ENCODE measurements at places on chromosomes 6 and 20.

- DNase-seq: peak; percentile 94
Observed at GRCh38 chr6:23446469-23446967, 679.5 kb upstream of the NRSN1 start.

- DNase-seq: no peak
Observed at GRCh38 chr6:14797875-14798593, 447.8 kb upstream of the JARID2 start.

- peak; percentile 72 for DNase-seq
Observed at GRCh38 chr6:84220809-84221409, 6.5 kb downstream of the CEP162 start.

DNA sequence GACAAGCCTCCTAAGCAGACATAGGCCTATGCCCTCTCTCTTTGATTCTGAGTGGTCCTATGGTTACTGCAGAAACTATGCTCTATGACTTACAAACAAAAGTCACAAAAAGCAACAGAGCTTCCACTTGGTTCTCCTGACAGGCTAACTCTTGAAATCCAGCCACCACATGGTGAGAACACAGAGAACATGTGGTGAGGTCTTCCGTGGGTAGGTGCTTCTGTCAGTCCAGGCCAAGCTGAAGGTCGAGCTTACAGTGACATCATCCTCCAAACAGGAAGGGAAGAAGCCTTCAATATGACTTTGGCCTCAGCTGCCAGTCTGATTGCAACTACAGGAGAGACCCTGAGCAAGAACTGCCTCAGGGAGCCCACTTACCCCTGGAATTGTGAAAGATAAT, 265.5 kb downstream of the TBX18 start:
- no peak for DNase-seq

DNA sequence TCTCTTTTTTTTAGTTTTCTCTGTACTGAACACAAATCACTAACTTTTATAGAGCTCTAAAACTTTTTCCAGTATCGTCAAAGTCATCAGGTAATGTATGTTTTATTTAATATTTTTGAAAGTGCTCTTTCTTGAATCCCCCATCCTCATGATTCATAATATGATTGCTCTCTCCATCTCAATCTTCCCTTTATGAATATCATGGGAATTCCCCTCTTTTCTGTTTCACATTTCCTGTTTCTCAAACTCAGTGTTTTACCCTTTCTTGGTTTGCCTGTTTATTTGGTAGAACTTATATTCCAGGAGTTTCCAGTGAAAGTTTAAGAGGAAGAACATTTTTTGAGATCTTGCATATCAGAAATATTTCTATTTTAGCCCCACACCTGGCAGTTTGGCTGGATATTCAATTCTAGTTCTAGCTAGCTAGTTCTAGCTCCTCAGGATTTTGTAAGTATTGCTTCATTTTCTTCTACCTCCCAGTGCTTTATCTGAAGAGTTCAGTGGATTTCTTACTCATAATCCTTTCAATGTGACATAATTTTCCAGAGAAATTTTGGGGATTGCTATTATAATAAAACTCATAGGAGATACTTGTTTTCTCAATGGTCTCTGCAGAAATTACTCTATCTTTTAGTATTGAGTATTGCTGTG, 6.1 kb upstream of the C6orf58 start:
- no peak for DNase-seq

DNA sequence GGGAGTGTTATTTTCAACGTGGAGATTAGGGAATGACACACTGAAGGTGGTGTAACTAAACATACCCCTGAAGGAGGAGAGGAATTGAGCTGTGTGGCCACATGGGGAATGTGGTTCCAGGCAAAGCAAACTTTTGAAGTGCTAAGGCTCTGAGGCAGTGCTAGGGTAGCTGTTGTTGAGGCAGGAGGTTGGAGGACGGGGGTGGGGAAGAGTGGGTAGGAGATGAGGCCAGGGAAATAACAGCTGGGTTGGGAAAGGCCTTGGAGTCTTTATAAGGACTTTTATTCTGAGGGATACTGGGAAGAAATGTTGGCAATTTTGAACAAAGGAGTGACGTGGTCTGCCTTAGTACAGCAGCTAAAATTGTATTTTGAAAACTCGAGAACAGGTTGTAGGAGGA, 13.0 kb downstream of the RPRD1B start:
- DNase-seq: no peak

DNA sequence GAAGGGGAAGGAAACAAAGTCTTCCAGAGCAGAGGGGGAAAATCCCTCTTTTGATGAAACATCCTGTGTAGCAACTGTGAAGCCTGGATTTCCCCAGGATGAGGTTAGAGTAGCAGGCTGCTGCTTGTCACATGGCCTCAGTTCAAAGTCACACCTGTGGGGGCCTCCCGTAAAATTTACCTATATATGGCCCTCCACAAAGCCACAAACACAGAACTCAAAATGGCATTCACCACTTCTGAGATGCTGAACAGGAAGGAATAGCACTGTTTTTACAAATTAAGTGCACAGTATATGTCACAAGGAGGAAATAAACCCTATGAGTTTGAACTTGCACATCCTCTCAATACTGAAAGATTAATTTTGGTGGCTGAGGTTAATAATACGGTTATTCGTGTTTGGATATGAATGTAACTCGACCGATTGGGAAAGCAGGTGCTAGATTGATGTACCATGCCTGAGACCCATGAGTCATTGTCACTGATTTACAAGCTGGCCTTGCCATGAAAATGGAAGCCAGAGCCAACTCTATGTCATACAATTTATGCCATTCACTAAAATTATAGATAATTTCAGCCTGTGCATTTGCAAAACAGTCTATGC, 70.6 kb downstream of the SGK1 start:
- no peak for DNase-seq

DNA sequence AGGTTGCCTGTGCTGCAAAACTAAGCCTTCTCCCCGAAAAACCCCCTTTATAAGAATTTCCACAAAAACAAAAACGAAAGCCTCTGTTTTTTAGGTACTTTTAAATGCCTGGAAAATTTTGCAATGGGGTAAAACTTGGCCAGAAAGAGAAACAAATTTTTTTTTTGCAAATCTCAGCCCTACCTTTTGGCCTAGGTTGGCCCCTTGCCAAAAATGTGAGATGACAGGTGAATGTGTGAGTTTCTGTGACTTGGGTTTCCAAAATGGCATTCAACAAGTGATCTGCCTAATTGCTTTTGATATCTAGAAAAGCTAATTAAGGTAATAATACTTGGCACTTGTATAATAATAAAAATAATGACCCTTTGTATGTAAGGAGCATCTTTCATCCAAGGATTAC, 48.4 kb downstream of the MAFB start:
- DNase-seq: no peak

DNA sequence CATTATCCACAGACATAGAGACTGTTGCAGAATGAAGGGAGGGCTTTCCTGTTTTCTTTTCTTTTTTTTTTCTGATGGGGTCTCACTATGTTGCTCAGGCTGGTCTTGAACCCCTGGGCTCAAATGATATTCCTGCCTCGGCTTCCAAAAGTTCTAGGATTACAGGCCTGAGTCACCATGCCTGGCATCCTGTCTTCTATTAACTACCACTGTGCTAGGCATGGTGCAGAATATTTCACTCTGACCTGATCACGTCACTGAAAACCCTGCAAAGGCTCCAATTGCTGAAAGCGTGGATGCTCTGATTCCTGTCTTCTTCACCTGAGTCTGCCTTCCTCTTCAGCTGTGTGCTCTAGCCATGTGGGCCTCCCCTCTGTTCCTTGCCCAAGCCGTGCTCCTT, 8.5 kb upstream of the DNMT3B start:
- DNase-seq: no peak

DNA sequence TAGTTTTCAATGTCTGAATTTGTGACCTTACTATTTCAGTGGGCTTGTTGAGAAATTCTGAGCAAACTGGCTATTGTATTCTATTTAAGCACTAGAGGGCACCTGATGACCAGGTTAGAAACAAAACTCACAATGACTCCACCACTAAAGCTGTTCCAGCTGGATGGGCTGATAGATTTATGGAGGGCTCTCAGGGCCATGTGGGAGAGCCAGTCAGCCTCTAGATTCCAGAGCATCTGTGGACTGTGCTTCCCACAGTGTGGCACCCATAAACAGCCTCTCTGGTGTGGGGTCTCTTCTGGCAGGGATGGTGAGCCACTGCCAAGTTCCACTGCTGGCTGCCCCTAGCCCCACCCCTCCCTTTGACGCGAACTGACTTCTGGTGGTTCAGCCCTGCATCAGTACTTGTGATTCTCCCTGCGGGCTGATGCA, 29.2 kb downstream of the C6orf58 start:
- DNase-seq: peak; percentile 33

- no peak for DNase-seq
Observed at GRCh38 chr6:169917153-169917552, 165.7 kb downstream of the ERMARD start.

DNA sequence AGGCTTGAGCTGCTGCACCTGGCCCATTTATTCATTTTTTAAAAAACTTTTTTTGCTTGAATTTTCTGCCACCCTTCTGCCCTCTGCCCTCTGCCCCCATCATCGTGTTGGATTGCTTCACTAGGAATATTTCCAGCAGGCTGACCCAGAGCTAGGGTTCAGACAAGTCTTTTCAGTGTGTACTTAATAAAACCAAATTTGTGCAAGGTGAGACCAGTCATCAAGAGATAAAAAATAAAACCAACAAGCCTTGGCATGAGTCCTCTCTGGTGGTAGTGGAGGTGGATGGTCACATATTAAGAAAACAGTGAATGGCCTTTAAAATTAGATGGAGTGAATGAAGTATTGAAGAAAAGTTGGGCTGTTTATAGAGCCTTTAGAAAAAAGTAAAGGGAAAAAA, 239.6 kb downstream of the CDKAL1 start:
- DNase-seq: no peak

GRCh38 chr6:119065382-119065781, 13.1 kb downstream of the FAM184A start:
- DNase-seq: no peak

All from brain (organoid and tissue), 16 donors.